ENCODE measurements at places on chromosomes 16 and 17. TPM values are rescaled to one million over a fixed set of nuclear protein-coding genes. Genes with fewer than 3 reads are reported as not detected.

Gene ZFHX3
- 47.4 TPM for total RNA-seq

DNA sequence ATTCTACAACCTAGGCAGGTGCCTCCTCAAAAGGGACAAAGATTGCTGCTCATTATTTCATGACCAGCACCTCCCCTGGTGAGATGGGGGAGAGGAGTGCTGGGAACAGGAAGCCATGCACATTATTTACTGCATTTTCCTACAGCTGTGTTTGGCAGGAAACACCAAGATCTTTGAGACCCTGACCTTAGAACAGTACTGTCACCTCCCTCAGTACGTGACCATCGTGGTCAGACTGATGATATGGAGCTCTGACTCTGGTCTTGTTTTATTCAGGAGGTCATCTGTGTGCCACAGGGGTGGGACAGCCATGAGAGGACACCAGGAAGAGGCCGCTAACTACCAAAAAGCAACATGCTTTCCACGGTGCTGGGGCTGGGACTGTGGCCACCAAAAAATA is 37.4 kb downstream of the USP22 start:
- DNase-seq, result no peak

DNA sequence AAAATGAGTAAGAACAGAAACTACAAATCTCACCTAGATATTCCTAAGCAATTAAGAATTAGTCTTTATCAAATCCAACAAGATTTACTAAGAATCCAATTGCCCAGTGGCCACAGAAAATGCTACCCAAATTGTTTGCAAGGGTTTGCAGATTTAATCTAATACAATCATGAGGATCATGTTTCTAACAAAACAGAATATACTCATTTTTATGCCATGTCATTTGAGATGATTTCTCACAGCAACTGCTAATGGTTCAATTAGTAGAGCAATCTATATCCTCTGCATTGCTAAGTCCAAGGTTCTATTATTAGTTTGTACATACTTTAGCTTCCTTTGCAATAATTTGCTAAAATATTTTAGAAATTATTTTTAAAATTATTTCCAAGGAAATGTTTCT is 41.2 kb downstream of the HELZ start:
- DNase-seq, result no peak

DNA sequence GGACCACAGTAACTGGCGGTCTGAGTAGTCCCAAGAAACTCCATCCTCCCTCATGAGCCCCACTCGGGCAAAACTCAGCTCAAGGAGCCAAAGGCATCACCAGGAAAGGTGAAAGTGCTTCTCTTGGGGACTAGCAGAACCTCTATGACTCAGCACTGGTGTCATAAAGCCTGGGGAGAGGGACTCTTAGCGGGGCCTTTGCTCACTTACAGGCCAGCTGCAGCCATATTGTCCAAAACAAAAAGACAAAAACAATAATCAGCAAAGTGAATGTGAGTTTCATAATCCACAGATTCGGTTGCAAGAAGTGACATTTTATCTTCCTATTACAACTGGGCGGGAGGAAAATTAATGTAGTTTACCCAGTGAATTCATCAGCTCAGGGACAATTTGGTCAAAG is at the start of gene TEKT5:
TEKT5 (minus strand) TSS at position 101 of the 400 bp plus-strand sequence; CDS start at position 44, 57 bp downstream.
- DNase-seq, result no peak
